ENCODE measurements at places on chromosomes 16 and 17.

- no peak for DNase-seq
These were observed 12.7 kb upstream of the MLKL start for GRCh38 chr16:74713325-74713724.

- no peak for DNase-seq
These were observed 66.6 kb upstream of the RPH3AL start for GRCh38 chr17:419073-419735.

- DNase-seq, result no peak
These were observed 18.7 kb upstream of the PIK3R6 start for GRCh38 chr17:8885967-8886684.

DNA sequence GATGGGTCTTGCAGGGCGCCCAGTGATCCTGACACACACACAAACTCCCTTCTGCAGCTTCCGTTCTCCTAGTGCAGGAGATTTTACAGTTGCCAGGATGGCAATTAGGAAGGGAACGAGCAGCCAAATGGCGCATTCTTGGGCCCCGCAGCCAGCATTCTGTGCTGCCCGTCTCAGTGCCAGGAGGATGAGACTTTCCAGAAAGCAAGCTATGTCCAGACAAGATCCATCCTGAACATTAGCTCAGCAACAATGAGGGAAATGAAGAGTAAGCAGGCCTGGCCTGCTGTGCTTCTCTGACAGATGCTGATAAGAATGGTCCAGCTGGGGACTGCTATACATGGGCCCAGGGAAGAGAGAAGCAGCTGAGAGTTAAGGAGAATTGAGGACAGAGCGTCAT lies 16.5 kb downstream of the SPPL2C start:
- DNase-seq, result no peak

DNA sequence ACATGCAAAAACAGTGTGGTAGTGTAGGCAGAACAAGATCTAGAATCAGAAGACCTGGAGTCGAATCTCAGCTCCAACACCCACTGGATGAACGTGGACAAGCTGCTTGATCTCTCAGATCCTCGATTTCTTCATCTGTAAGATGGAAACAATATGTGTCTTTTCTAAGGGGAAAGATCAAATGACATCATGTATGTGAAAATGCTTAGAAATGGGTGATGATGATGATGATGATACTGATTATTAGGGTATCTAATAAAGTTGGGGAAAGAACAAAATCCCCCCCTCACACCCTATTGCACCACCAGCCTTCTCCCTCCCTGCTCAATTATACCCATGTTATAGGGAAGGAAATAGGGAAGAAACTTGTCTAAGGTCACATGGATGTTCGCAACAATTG lies 10.9 kb downstream of the DYNLL2 start:
- no peak for DNase-seq

- no peak for DNase-seq
These were observed 12.2 kb downstream of the PIK3R5 start for GRCh38 chr17:8953156-8953885.

DNA sequence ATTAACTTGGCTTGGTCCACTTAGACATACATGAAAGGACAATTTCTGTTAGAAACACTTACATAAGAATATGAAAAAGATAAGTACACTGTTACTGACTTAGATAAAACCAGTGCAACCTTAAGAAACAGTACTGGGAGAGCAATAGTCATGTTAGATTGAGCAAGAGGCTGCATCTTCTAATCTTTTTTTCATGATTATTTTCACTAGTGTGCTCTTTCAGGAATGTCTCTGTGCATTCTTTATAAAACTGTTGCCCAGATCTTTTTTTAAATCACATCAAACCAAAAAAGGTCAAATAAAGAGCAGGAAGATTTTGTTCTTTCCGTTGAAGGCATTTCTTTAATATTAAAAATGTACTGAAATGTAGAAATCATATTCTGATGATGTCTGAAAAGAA lies 100.7 kb upstream of the AXIN2 start:
- DNase-seq, result no peak

GRCh38 chr16:47460711-47461597 lies at the start of the genes ITFG1 and PHKB:
ITFG1 (minus strand) TSS chr16:47461063; CDS start chr16:47461045, 18 bp downstream.
PHKB (plus strand) TSS chr16:47461331; CDS start chr16:47461351, 20 bp downstream.
- DNase-seq, result peak; percentile 92

DNA sequence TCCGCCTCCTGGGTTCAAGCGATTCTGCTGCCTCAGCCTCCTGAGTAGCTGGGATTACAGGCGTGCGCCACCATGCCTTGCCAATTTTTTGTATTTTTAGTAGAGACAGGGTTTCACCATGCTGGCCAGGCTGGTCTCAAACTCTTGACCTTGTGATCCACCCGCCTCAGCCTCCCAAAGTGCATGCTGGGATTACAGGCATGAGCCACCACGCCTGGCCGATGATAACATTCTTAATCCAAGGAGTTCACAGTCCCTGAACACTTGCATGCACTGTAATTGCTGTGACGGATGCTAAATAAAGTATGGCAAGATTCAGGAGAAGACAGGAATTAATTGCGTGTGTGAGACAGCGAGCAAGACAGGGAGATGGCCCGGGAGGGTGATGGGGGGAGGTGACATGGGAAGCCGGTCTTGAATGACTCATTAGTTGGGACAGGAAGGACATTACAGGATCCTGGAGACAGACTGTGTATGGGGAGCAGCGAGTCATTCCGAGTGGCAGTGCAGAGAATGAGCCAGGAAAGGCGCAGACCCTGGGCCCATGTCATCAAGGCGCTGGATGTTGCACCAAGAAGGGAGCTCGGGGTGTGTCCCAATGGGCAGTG lies 6.7 kb downstream of the ABCA3 start:
- peak; percentile 57 for DNase-seq

GRCh38 chr16:81627729-81628244 lies 151.3 kb upstream of the PLCG2 start:
- no peak for DNase-seq

DNA sequence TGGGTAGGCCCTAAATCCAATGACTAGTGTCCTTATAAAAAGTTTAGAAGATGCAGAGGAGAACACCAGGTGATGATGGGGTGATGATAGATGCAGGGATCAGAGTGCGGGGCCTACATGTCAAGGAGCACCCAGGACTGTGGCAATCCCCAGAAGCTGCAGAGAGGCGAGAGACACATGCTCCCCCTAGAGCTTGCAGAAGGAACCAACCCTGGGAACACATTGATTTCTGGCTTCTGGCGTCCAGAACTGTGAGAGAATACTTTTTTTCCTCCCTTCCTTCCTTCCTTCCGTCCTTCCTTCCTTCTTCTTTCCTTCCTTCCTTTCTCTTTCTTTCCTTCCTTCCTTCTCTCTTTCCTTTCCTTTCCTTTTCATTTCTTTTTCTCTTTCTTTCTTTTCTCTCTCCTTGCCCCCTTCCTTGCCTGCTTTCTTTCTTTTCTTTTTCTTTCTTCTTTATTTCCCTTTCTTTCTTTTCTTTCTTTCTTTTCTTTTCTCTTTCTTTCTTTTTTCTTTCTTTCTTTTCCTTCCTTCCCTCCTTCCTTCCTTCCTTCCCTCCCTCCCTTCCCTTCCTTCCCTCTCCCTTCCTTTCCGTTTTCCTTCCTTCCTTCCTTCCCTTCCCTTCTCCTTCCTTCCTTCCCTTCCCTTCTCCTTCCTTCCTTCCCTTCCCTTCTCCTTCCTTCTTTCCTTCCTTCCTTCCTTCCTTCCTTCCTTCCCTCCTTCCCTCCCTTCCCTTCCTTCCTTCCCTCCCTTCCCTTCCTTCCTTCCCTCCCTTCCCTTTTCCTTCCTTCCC lies 134.3 kb downstream of the HAPSTR1 start:
- peak; percentile 15 for DNase-seq

DNA sequence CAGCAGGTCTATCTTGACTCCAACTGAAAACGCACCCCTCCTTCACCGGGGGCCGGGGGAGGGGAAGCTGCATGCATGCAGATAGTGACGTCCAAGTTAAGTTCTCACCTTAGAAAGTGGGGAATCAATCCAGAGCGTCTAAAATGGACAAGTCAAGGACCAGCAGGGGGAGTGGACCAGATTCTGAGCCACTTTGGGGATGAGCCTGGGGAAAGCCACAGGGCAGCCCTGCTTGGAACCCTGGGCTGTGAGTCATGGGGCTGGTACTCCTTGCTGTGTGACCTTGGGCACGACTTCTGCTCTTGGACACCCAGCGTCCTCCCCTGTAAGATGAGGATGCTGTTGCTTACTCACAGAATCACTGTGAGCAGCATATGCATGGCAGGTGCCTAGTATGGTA lies 9.1 kb downstream of the TNFRSF13B start:
- peak; percentile 45 for DNase-seq

GRCh38 chr16:84774810-84775209 lies 45.0 kb upstream of the CRISPLD2 start:
- DNase-seq, result peak; percentile 65

GRCh38 chr17:77429969-77430752 lies 289.4 kb downstream of the SEC14L1 start:
- peak; percentile 42 for DNase-seq

- DNase-seq, result no peak
These were observed 17.0 kb downstream of the MAP1LC3B start for GRCh38 chr16:87409153-87409552.

DNA sequence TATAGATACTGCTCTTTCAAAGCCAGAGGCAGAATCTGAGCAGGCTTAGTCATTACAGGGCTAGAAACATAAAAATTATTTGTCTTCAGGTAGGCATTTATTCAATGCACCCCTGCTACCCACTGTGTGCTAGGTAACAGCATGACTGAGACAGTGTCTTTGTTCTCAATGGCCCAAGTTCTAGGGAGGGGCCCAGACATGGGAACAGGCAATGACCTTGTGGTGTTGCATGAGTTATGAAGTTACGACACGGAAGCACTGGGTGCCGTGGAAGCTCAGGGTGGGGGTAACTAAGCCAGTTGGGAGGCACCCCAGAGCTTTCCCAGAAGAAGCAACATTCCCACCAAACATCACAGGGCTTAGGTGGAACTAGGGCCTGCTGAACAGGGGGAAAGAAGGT lies 87.0 kb downstream of the CPPED1 start:
- no peak for DNase-seq

DNA sequence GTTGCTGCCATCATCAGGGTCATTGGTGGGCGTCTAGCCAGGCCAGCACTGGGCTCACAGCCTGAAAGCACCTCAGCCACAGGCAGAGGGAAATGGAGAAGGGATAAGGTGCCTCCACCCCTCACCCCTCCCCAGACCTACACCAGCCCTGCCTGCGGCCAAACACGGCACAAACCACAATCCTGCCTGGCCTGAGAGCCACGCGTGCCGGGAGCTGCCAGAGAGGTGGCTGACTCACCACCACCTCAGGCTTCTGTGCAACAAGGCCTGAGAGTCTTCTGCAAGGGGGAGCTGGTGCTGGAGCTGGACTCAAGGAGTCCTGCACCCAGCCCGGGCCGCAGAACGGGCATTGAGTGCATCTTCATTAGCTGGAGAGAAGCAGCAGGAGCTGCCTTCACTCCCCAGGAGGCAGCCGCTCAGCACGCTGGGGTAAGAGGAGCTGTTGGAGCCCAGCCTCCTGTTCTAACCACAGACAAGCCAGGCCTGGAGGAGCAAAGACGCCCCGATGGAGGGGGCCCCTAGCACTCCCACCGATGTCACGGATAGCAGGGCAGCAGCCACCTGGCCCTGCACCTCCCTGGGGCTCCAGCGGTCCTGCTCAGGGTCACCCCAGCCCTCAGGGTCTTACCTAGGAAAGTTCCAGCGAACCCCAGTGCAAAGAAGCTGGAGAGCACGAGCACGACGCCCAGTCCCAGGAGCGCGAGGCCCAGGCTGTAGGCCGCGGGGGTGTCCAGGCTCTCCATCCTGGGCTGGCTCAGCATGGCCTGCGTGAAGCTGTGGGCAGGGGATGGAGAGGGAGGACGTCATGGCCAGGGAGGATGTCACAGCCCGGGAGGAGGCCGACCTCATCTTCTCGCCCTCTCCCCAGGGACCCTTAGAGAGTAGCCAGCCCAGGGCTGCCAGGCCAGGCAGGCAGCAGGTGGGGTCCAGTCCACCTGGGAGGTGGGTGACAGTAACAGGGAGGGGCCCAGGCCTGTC lies 16.0 kb upstream of the RASD1 start:
- DNase-seq, result peak; percentile 8

GRCh38 chr17:49527927-49528651 lies 33.0 kb downstream of the NGFR start:
- no peak for DNase-seq

DNA sequence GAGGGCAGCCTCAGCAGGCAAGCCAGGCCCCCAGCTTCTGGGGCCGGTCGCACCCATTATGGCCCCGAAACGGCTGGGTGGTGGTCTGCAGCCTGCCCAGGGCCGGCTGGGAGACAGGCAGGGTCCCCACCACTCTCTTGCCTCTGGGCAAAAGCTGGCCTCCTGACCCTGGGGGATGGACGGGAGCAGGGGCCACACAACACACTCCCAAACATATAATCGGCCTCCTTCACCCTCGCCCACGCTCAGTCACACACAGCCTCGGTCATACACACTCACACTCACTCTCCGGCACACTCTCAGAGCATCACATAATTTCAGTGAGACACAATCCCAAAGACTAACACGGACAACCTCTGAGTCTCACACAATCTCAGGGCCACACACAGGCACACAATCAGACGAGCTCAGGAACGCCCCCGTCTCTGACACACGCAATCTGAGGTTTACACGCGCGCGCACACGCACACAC lies 589 bp downstream of the PEMT start:
- peak; percentile 76 for DNase-seq

DNA sequence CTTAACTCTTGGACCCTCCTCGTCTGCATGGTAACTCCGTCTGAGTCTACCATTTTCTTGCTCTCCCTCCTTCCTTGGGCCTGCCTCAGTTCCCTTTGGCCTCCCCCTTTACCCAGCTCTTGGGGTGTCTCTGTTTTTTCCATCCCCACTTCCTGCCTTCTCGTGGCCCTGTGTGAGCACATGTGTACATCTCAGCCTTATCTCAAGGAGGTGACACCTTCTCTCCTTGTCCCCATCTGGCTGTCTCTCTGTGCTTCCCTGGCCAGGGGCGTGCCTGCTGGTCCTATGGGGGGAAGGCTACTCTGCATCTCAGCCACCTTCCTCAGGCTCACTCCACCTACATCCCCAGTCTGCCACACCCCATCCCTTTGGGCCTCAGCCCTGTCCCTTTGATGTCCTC lies 6.6 kb downstream of the CTF1 start:
- no peak for DNase-seq

DNA sequence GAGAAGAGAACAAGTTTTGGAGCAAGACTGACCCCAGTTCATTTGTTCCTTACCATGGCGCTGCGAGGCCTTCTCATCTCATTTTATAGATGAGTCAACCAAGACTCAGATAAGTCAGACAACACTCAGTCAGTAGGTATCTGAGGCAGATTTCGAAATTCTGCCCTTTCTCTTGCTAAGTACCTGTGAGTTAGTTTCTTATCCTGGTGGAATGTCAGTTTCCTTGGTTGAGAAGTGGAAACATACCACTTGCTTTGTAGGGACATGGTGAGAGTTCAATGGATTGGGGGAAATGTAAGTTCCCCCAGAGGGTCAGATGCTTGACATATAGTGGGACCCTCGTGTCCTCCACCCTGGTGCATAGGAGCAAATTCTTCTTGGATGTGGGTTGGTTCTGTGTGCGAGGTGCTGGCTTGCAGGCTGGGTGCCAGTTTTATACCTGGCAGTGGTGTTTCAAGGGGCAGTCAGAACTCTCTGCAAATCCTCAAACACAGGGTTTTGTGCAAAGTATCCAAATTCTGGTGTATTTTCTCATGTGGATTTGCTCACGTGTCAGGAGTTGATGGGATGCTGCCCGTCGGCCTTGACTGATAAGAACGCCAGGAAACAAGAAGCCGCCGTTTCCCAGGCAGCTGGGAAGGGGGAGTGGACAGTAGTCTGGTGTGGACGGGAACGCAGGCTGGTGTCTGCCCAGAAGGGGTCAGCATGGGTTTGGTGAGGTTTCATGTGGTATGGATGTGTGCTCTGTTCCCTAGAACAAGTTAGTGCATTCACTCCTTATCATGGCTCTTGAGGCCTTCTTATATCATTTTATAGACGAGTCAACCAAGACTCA lies 61.1 kb upstream of the CIBAR2 start:
- peak; percentile 96 for DNase-seq

Measured in RKO (cell line).